Neural progenitor cell (in vitro differentiated cells): ENCODE measurements at places on chromosomes 1 and 21. TPM values are rescaled to one million over a fixed set of nuclear protein-coding genes. Genes with fewer than 3 reads are reported as not detected.
A peak's percentile ranks its signal among the peaks of the same experiment; 100 is the strongest.

DNA sequence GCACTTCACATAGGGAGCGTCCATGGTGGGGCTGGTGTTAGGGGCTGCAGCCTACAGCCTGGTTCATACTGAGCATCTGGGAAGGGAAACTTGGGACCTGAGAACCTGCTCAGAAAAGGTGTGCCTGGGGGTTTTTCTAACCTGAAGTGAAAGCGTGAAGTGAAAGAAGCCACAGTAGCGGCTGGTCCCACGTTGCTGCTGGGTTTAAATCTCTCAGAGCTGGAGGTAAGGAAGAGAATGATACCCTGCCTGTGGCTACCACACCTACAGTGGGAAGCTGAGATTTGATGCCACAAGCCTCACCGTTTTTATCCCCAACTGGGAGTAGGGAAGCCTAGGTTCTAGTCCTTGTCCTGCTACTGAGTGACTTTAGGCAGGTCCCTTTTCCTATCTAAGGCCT is 21.0 kb upstream of the FUCA1 start:
- no peak for DNase-seq

Gene EFNA3
- 4.0 and 9.6 TPM in 2 replicates for total RNA-seq

GRCh38 chr1:184199438-184200085 is 148.0 kb downstream of the TSEN15 start:
- DNase-seq: peak; percentile 33

- DNase-seq: peak; percentile 94
Observed at GRCh38 chr1:203340112-203340790, 10.7 kb downstream of the FMOD start.

GRCh38 chr21:44253832-44254710 is 7.6 kb downstream of the DNMT3L start:
- peak; percentile 2 for DNase-seq

Gene CD5L
- total RNA-seq: not detected in 2 replicates

- DNase-seq: no peak
Observed at GRCh38 chr1:29200906-29201594, 19.4 kb upstream of the SRSF4 start.

Gene OBSCN
- 5.1 and 14.9 TPM in 2 replicates for total RNA-seq

Gene CFAP45
- total RNA-seq: not detected in 2 replicates

Gene LCE1B
- not detected in 2 replicates for total RNA-seq

- no peak for DNase-seq
Observed at GRCh38 chr1:31795801-31796621, 19.8 kb downstream of the SPOCD1 start.

DNA sequence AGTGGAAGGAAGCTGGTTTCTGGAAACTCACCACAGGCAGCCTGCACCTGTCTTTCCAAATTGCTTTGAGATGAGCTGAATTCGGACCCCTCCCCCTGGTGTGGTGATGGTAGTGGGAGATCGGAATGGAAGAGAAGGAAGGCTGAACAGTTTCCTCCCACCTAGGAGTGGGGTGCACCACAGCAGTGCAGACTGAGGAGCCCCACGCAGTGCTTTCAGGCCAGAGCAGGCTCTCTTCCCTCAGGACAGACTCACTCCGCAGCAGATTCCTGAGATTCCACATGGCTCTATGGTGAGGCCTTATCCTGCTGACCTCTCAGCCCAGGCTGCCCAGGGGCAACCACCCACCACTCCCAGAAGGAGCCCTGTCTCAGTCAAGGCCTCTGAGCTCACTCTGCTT is 80.9 kb downstream of the ATP1A1 start:
- peak; percentile 34 for DNase-seq

GRCh38 chr1:229716069-229716468 is 90.0 kb downstream of the URB2 start:
- DNase-seq: peak; percentile 51

Gene DENND2D
- not detected in 2 replicates for total RNA-seq

DNA sequence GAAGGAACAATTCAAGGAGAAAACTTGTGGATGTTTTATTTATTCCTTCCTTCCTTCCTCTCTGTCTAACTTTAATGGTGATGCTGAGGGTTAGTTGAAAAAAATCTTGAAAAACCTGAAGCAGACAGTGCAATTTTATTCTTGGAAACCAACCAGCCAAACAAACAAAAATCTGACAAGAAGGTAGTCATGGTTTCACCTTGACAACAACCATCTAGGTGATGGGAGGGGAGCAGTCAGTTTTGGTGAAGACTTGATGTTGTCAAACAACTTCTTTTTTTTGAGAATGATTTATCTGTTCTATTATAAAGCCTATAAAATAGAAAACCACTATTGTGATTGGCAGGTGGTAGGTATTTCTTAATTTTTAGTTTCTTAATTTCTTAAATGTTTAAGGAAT is 92.4 kb upstream of the GPR88 start:
- DNase-seq: no peak

- DNase-seq: no peak
Observed at GRCh38 chr1:153985341-153985912, 712 bp downstream of the RAB13 start.

Gene GUCA2A
- total RNA-seq: not detected in 2 replicates

- DNase-seq: no peak
Observed at GRCh38 chr1:87305151-87305550, 23.5 kb upstream of the LMO4 start.

DNA sequence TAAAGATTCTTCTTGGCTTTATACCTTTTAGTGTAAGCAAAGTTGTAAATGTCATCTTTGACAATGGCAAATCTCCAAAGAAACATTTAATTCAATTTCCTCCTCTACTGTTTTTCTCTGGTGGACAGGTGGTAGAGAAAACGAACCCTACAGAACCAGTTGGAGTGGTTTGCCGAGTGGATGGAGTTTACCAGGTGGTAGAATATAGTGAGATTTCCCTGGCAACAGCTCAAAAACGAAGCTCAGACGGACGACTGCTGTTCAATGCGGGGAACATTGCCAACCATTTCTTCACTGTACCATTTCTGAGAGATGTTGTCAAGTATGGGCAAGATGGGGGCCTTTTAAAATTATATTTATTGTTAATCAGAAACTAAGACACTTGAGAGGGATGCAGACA is 25.8 kb downstream of the UAP1 start:
- DNase-seq: no peak

- no peak for DNase-seq
Observed at GRCh38 chr1:32877211-32878110, 6.7 kb upstream of the FNDC5 start.

Gene TGFBR3
- total RNA-seq: 9.0 and 11.8 TPM in 2 replicates

GRCh38 chr1:110305900-110306420 is 33.2 kb upstream of the RBM15 start:
- no peak for DNase-seq

DNA sequence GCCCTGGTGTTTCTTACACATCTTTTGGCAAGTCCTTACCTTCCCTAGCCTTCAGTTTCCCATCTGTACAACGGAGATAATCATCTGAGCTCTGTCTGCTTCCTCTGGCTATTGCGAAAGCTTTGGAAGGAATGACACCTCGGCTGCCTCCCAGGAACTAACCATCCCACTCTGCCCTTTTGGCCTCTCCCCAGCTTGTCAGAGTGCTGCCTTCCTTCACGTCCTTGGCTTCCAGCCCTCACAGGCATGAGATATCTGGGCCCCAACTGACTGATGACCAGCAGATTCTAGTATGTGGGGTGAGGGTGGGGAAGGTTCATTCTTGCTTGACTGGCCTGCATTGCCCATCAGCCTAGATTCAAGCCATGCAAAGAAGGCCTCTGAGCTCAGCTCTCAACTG is 253.1 kb upstream of the FGGY start:
- DNase-seq: no peak
